ENCODE measurements at places on chromosomes 2 and 18.

- no peak for DNase-seq
Observed at GRCh38 chr18:51012441-51012840, 17.6 kb upstream of the SMAD4 start.

DNA sequence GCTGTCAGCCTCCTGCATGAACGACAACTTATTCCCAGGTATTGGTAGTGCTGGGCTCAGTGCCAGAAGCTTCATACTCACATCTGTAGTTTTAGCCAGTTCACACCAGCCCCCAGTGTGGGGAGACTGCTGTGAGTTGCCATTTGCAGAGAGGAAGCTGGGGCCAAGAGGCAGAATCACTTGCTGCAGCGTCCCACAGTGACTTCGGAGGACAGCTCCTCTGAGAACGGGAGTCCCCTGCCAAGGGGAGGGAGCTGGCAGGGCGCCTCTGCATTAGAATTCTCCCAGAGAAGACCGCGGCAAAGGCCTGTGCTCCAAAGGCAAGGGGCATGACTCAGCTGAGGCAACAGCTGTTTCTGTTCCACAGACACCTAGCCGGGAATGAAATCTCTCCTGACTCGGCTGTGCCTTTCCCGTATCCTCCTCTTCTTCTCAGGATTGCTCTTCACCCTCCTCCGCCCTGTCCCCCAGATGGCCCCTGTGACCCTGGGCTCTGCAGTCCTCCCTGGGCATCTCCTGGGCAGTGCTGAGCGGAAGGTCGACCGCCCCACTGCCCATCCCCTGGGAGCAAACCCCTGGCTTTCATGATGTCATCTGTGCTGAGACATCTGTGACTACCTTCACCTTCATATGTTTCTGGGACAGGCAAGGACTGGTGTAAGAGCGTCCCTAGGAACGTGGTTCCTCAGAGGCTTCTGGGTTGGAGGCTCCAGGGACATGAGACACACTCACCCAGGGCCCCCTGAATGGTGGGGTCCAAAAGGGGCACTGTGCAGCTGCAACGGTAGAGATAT lies 18.0 kb downstream of the MAL start:
- DNase-seq: peak; percentile 57

- no peak for DNase-seq
Observed at GRCh38 chr2:212949786-212950185, 201.6 kb downstream of the IKZF2 start.

DNA sequence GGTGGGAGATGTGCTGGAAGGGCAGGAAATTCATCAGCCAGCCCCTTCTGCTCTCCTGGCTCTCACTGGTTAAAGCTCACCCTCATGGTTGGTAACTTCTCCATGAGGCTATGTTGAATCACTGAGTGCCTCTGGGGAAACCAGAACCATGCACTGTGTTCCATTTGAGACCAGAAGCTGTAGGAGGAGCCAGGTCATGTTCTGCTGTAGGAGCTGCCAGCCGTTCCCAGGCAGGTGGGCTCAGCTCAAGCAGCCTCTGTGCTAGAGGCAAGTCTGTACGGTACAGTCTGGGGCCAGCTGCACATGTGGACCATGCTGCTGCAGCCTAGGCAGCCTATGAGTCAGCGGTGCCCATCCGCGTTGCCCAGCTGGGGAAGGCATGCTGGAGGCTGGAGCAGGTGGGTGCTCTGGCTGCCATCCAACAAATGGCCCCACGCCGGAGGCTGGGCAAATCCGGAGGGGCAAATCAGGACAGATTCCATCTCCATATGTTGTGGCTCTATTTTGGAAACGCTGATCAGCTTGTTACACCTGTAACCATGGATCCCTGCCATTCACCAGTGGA lies 22.0 kb upstream of the KCNF1 start:
- DNase-seq: no peak

- no peak for DNase-seq
Observed at GRCh38 chr2:9008951-9009664, 5.6 kb upstream of the MBOAT2 start.

All from A673 (cell line).